ENCODE measurements at places on chromosomes 11 and 22.

DNA sequence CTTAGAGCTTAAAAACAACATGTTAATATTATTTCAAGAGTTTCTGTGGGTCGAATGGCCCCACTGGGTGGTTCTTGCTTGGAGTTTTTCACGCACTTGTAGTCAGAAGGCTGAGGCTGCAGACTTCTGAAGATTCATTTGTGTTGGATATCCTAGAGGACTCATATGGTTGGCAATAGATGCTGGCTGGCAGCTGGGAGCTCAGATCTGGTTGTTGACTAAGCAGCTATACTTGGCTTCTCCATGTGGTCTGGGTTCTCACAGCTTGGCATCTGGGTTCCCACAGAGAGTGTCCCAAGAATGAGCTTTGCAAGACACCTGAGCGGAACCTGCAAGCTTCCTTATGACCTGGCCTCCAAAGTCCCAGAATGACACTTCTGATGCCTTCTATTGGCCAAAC is 163.9 kb upstream of the ZC3H12C start:
- no peak for DNase-seq

DNA sequence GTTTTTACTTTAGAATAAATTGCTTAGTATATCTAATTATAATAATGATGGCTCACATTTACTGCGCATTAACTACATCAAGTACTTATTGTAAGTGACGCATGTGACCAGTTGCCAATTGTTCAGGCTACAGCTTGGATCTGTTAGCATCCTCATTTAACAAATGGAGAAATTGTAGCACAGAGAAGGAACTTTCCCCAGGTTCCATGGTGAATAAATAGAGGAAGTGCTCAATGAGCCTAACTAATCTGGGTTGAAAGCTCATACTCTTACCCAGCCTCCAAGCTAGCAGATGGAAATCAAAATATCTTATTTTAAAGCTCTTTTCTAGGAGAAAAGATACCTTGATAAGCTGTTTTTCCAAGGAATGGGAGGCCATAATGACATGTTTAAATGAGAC is 19.8 kb downstream of the MMP27 start:
- DNase-seq, result no peak

DNA sequence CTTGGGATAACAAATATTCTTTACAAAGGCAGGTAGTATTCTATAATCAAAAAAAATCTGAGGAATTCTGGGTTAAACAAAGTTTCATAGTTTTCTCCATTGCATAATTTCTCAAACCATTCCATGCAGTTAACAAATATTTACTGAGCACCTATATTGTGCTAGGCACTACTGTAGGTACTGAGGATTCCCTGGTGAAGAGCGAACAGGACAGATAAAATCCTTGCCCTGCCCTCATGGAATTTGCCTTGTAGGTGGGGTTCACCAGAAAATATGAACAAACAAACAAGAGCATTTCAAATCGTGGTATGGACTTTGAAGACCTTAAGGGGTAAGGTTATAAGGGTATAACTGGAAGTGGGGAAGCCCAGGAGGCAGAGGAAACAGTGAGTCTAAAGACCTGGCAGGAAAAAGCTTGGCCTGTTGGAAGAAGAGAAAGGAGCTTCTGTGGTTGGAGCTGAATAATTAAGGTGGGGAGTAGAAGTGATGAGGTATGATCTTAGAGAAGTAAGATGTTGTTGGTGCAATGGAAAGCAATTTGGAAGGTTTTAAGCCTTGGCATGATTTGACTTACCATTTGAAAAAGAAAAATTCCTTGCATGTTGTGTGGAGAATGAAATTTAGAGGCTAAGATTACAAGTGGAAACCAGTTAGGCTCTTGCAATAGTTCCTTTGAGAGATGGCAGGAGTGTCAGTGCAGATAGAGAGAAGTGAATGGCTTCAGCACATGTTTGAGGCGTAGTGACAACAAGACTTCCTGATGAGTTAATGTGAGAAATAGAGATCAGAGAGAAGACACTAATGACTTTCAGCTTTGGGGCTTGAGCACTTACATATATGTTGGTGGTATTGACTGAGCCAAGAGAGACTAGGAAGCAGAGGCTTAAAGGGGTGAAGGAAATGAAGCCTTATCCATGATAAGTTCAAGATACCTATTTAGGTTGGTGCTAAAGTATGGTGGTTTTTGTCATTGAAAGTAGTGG is 55.7 kb upstream of the PICALM start:
- DNase-seq, result no peak

DNA sequence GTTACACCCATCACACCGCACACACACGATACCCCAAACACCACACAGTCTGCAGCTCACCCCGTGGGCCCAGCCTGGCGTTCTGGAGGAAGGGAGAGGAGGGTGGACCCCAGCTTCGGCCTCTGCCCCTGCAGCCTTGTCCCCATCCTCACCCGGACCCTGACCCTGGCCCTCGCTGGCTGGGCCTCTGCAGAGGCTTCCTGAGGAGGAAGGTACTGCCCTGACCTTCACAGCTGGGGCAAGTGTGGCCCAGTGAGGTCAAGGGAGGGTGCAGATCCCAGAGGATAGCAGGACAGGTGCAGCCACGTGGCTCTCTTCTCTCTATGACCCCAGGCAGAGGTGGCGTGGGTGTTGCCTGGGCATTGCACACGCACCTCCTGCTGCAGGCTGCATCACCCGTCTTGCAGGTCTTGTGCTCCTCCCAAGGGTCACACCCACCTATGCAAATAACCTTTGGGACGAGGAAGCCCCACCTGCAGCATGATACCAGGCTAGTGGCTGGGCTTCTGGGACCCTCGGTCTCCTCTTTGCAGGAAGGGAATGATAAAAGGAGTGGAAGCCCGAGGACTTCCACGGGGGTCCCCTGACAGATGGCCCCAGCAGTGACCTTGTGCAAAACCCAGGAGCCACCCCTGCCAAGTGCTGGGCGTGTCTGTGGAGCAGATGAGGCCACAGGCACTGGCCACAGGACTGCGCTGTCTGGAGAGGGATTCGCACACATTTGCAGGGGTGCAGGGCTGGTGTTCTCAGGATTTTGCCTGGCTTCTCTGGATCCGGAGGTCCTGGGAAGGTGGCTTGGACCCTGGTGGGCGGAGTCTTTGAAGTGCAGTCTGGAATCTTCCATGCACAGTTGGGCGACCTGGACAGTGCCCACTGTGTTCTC is 1241.5 kb downstream of the BRD1 start:
- DNase-seq, result no peak

DNA sequence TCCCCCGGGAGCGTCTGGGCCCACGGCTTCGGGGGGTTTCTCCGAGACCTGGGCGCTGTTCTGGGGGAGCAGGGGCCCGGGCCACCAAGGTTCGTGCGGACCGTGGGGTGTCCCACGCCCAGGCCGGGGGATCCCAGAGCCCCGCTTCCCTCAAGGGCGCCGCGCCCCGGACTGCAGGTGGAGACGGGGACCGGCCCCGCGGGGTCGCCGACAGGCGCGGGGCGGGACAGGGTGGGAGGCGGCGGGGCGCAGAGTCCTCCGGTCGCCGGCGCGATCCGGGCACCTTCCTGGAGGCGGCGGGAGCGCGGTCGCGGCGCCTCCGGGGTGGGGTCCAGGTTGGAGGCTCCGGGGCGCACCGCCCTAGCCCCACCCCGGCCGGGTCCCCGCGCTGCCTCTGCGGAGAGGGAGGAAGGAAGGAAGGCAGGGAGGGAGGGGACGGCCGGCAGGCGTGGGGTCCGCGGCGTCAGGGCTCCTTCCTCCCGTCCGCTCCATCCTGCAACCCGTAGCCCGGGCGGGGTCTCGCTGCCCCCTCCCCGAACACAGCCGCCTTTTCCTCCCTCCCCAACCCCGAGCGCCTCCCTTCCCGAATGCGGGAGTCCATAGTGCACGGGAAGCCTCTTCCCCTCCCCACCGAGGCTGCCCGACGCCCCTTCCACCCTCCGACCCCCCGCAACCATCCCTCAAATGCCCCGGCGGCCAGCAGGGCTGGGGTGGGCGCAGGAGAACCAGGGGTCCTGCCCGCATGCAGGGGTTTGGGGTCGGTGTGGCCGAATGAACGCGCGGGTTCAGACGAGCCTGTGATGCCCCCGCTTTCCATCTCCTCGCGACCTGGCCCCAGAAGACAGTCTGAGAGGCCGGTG is 4.3 kb upstream of the ZBED4 start:
- DNase-seq, result no peak

DNA sequence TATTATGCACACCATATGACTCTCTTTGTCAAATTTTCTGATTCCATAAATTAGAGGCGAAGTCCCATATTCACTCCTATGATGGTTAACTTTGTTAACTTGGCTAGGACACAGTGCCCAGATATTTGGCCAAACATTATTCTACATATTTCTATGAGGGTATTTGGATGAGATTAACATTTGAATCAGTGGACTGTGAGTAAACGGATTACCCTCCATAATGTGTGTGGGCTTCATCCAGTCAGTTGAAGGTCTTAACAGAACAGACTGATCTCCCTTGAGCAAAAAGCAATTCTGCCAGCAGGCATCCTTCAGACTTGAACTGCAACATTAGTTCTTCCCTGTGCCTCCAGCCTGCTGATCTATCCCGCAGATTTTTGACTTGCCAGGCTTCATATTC is 69.9 kb downstream of the FZD4 start:
- no peak for DNase-seq

GRCh38 chr11:128903248-128904061 is 12.3 kb downstream of the KCNJ5 start:
- DNase-seq, result no peak

GRCh38 chr22:50672471-50673230 is at the start of gene SHANK3:
TSS of gene SHANK3 (plus strand) at chr22:50672823.
- DNase-seq, result peak; percentile 55

- no peak for DNase-seq
Measured at GRCh38 chr11:37710031-37710430, 1112.0 kb upstream of the RAG2 start.

DNA sequence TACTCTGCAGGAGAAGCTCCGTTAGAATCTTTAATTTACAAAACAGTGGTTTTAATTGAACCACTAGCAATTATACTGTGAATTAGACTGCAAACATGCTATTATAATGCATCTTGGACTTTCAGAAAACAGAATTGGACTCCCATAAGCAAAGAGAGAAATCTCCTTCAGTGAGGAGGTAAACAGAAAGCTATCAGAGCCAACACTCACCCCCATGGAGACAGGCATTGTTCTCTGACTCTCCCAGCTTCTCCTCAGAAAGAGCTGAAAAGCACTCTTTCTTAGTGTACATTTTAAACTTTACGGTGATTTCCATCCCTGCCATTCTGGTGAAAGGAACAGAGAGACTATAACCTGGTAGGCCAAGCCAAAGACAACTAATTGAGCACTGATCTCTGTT is 176.9 kb downstream of the GRIA4 start:
- DNase-seq, result no peak
